Right lobe of liver (tissue), 6 donors: ENCODE measurements at places on chromosomes 5 and 9. TPM values are rescaled to one million over a fixed set of nuclear protein-coding genes. Genes with fewer than 3 reads are reported as not detected.

RNF130 gene
- 83.1 TPM for total RNA-seq

AP3B1 gene
- 12.5 TPM for total RNA-seq

BAAT gene
- 476 TPM for total RNA-seq

GRCh38 chr9:98087420-98088354 lies 31.2 kb downstream of the NANS start:
- no peak for DNase-seq

DNA sequence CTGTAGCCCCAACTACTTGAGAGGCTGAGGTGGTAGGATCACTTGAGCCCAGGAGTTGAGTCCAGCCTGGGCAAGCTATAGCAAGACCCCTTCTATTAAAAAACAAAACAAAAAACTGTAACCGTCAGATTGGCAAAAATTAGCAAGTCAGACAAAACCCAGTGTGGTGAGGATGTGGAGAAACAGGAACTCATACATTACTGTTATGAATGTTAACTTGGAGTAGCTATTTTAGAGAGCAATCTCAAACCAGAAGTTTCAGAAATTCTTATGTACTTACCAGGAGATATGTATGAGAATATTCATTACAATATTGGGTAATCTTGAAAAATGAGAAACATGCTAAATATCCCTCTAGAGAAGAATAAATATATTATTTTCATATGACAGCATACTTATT lies 120.3 kb downstream of the INVS start:
- DNase-seq, result no peak

GRCh38 chr9:115350548-115350947 lies 232.6 kb upstream of the TNC start:
- no peak for DNase-seq

DNA sequence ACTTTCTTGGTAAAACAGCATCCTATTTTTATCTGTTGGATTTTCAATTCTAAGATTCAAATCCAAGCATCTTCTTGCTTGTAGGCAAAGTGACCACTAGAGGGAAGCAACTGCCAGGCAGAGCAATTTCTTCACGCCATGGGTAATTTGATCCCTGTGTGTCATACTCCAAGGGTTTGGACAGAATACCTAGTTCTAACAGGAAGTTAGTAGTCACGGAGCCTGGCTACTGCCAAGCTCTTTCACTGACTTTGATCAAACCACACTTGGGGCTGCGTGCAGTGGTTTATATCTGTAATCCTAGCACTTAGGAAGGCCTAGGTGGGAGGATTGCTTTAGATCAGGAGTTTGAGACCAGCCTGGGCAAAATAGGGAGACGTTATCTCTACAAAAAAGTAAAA lies 473.6 kb upstream of the TNC start:
- no peak for DNase-seq

DNA sequence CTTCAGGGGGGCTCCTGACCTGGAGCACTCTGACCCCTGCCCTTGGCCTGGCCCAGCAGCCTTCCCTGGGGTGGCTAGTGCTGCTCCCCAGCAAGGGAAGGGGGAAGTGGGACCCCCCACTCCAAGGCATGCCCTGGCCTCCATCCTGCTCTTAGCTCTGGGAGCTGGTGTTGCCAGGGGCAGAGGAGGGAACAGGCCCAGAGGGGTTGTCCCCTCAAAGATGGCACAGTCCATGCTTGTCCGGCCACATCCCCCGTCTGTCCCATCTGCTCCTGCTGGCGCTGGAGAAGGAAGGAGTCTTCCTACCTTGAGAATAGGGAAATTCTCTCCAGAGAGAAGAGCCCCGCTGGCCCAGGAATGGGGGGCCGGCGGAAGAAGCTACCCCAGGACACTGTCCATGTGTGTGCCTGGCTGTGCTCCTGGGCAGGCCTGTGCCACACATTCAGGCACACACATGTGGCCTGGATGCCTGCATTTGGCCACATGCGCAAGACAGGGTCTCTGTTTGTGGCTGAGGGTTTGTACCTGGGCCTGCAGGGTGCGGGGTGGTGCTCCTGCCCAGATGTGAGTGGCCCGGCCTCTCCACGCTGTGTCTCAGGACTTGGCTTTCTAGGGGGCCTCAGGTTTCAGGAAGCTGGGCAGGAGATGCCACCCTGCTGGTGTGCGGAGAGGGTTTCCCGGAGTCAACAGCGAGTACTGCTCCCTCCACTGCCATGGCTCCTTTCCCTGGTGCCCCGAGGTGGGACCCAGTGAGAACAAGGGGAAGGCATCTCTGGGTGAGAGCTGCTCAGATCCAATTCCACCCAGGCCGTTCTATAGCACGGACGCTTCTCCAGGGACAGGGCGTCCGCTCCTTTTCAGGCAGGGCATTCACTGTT lies 247.1 kb downstream of the PBX3 start:
- DNase-seq, result peak; percentile 31

DNA sequence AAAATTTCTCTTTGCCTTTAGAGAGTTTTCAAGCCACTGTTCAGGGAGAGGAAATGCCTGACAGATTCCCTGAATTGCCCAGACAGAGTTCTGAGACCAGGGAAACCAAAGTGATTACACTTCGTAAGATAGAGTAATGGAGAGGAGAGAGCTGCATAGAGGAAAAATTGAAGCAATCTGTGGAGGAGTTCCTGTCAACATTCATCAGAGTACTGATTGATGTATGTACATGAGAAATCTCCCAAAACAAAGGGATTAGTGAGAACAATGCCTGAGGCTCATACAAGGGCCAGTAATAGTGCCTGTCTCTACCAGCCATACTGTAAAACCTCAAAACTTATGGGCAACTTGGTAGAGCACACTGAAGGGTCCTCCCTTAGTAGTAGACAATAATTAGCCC lies 79.0 kb upstream of the TRIM32 start:
- no peak for DNase-seq

- DNase-seq, result no peak
Observed at GRCh38 chr5:118042076-118042475, 946.3 kb downstream of the DTWD2 start.

DNA sequence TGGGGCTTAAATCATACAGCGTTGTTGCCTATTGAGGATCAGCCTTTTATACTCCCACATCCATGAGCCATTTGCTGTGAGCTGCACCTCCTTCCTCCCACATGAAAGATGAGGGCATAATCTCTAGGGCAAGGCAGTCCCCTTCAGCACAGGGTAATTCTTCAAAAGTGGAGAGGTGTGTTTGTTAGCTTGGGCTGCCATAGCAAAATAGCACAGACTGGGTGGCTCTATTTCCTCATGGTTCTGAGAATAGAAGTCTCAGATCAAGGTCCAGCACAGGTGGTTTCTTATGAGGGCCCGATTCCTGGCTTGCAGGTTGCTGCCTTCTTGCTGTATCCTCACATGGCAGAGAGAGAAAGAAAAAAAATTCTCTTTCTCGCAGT lies 121.8 kb upstream of the SLC12A2 start:
- no peak for DNase-seq

- DNase-seq, result no peak
Observed at GRCh38 chr5:54704333-54704732, 186.8 kb downstream of the SNX18 start.

DNA sequence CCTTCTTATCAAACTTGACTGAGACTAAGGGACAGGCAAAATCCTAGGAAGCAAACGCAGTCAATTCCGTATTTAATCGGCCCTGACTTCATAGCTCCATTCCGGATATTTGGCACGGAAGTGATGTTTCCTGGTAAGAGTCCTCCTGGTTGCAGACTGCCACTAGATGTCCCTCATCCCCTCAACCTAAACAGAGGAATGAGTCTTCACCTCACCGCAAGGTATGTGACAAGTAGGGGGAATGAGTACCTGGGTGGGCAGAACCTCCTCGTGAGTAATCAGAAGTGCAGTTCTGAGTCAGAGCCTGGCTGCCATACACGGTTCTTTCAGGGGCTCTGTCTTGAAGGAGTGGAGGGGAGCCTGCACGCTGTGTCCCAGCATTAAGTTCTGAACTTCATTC lies 173.6 kb downstream of the MUSK start:
- no peak for DNase-seq

DNA sequence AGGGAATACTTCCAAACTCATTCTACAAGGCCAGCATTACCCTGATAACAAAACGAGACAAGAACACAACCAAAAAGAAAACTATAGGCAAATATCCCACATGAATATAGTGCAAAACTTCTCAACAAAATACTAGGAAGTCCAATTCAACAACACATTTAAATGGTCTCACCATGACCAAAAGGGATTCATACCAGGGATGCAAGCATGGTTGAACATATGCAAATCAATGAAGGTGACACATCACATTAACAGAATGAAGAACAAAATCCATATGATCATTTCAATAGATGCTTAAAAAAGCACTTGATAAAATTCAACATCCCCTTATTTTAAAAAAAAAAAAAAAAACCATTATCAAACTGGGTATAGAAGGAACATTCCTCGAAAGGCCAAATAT lies 186.0 kb downstream of the DTWD2 start:
- no peak for DNase-seq

DNA sequence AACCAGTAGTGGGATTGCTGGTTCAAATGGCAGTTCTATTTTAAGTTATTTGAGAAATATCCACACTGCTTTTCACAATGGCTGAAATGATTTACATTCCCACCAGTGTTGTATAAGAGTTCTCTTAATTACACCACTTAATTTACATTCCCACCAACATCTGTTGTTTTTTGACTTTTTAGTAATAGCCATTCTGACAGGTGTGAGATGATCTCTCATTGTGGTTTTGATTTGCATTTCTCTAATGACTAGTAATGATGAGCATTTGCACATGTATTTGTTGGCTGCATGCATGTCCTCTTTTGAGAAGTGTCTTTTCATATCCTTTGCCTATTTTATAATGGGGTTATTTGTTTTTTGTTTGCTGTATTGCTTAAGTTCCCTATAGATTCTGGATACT lies 688.3 kb downstream of the PRR16 start:
- DNase-seq, result no peak

DNA sequence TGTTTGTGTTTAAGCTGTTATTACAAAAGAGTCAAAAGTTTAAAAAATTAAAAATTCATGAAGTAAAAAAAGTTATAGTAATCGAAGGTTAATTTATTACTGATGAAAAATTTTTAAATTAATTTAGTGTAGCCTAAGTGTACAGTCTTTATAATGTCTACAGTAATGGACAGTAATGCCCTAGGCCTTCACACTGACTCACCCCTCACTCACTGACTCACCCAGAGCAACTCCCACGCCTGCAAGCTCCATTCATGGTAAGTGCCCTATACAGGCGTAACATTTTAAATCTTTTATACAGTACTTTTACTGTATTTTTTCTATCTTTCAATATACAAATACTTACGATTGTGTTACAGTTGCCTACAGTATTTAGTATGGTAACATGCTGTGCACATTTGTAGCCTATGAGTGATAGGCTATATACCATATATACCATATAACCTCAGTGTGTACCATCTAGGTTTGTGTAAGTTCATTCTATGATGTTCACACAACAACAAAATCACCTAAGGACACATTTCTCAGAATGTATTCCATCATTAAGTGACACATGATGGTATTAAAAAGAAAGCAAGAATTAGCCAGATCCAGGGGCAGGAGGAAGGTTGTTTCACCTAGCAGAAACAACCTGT lies 40.1 kb downstream of the DCAF10 start:
- DNase-seq, result no peak

GRCh38 chr9:132409828-132410528 lies at the start of gene CFAP77:
Gene CFAP77, plus strand, starts transcription at chr9:132410211. Its CDS starts 61 bp downstream, at chr9:132410272.
- DNase-seq, result no peak

DNA sequence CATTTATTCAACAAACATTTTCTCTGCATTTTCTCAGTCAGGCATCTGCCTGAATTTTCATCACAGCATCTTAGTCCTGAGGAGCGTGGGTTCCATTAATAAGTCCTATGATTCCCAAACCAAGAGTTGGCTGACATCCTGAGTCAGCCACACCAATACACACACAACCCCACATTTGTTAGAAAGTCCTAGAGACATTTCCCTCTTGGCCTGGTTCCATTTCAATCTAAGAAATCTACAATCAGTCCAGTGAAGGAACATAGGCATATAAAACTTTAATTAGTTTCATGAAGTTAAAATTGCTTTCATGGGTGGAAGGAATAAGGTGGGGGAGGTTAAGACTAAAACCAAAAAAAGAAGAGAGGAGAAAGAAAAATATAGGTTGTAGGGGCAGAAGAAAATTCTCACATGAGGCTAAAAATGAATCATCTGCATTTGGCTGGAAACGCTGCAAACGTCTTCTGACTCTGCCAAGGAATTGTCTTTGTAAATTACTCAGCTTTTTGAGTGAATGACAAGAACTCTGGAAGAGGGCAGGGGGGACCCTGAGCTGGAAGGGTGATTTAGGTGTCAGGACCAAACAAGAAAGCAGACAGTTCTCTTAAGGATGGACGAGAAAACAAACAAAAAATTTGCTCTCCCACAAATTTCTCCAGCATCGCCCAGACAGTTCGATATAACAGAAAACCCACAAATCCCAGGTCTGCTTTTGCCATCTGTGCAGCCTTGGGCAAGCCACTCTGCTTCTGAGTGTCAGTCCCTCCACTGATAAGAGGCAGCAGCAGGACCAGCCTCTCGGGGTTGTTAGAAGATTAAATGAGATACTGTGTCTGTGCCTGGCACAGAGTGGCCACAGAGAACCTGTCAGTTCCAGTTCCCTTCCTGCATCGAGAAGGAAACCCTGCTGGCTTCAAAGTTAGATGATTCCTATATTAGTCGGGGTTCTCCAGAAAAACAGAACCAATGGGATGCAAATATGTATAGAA lies 289.7 kb downstream of the CDK5RAP2 start:
- DNase-seq, result no peak

DNA sequence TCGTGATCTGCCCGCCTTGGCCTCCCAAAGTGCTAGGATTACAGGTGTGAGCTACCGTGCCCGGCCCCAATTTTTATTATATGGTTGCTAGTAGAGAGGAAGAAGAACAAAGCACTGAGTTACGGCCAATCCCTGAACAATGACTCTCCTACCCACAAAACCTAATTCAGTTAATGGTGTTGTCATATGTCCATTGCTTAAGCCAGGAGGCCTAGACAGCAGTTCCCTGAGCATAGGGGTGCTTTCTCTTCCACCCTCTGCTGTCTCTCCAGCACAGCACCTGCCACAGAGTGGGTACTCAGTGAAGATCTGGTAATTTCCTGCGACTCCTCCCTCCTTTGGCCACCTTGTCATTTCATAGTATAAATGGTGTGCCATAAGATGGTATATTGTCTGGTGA lies 21.4 kb upstream of the LTC4S start:
- DNase-seq, result no peak

DNA sequence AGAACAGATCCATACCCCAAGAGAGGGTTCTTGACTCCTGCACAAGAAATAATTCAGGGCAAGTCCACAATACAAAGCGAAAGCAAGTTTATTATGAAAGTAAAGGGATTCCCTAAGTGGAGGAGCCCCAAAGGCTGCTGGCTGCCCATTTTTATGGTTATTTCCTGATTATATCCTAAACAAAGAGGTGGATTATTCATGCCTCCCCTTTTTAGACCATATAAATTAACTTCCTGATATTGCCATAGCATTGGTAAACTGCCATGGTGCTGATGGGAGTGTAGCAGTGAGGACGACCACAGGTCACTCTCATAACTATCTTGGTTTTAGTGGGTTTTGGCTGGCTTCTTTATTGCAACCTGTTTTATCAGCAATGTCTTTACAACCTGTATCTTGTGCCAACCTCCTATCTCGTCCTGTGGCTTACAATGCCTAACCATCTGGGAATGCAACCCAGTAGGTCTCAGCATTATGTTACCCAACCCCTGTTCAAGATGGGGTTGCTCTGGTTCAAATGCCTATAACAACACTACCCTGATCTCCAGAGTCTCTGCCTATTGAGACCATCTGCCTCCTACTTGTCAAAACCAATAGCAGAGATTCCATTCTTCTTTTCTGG lies 154.4 kb upstream of the GRAMD2B start:
- no peak for DNase-seq

GRCh38 chr5:50733741-50734140 lies 67.3 kb downstream of the PARP8 start:
- no peak for DNase-seq
